Vagina (tissue), 2 donors: ENCODE measurements at places on chromosomes 3 and 15. TPM values are rescaled to one million over a fixed set of nuclear protein-coding genes. Genes with fewer than 3 reads are reported as not detected.

SLC28A2 gene
- not detected for total RNA-seq

ZNF860 gene
- total RNA-seq = 2.0 TPM

DNA sequence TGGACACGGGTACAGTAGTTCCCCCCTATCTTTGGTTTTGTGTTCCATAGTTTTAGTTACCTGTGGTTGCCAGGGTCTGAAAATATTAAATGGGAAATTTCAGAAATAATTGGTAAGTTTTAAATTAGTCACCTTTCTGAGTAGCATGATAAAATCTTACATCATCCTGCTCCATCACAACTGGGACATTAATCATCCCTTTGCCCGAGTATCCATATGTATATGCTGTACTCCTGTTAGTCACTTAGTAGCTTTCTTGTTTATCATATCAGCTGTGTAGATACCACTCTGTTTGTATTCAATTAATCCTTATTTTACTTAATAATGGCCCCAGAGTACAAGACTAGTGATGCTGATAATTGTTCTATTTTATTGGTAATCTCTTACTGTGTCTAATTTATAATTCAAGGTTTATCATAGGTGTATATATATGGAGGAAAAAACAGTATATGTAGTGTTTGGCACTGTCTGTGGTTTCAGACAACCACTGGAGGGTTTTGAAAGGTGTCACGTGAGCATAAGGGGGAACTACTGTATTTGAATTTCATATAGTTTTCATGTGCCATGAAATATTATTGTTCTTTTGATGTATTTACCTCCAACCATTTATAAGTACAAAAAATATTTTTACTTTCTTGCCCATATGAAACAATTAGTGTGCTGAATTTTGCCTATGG is 41.4 kb downstream of the CTDSPL2 start:
- DNase-seq = no peak

GRCh38 chr15:57706405-57707209 is at the start of gene POLR2M:
POLR2M (plus strand) TSS chr15:57706714; CDS start chr15:57706843, 129 bp downstream.
- peak; percentile 97 for DNase-seq

GOLGA8N gene
- 13.8 TPM for total RNA-seq

GRCh38 chr3:12175844-12176453 is 17.2 kb upstream of the TIMP4 start:
- DNase-seq = no peak

CHRFAM7A gene
- not detected for total RNA-seq

- no peak for DNase-seq
Observed at GRCh38 chr3:66692042-66692765, 191.4 kb upstream of the LRIG1 start.

DNA sequence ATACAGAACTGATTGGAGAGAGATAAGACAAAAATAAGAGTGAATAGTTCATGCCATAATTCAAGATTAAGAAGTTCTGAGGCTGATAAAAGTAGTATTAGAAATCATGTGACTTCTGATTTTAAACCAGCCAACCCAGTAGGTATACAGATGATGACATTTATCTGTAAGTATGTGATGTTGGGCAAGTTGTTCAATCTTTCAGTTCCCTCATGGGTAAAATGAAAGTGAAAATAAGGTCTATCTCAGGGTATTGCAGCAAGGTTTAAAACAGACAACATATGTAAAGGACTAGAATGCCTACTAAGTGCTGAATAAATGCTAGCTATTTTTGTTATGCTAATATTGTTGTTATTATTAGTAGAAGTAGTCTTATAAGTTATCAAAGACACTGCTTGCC is 1055.7 kb downstream of the NAALADL2 start:
- no peak for DNase-seq

ZNF80 gene
- 0.74 TPM for total RNA-seq

GRCh38 chr3:38138349-38139190 is at the start of gene MYD88:
MYD88 (plus strand) TSS chr3:38138661; CDS start chr3:38138701, 40 bp downstream.
- DNase-seq = peak; percentile 89

DNA sequence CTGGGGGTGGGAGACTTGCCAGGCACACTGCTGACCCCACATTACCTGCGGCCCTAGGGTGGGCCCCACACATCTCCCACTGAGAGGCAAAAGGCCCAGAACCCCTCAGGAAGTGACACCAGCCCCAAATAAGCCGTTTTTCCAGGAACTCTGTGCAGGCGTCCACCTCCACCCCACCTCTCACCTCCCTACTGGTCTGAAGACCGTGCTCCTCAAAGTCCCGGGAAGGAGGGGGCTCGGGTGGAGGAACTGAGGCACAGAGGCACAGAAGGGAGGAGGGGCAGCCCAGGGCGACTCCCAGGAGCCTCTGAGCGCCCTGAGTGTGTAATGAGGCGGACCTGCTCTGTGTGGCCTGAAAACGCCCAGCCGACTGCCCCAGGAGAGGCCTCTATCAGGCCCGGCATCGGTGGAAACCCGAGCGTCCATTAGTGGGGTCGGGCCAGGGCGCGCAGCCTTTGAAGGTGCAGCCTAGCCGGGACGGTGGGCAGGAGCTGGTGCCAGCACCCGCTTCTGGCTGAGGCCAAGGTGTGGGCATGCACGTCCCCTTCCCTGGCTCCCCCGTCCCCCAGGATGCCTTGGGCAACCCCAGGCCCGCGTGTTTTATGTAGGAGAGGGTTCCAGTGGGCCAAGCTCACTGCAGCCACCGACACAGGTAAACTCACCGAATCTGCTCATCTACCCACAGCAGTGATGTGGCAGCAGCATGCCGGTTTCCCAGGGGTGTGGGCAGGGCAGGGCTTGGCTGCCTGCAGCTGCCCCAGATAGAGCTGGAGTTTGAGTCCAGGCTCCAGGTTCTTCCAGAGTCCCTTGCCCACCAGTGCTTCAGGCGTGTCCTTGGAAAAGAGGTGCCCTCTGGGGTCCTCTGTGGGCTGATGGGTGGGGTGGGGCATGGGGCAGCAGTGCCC is 55.8 kb downstream of the DNAJB8 start:
- DNase-seq = no peak

- DNase-seq = no peak
Observed at GRCh38 chr3:177928172-177928873, 607.9 kb upstream of the KCNMB2 start.

B3GALNT1 gene
- 4.9 TPM for total RNA-seq

NPAP1 gene
- total RNA-seq = not detected

GRCh38 chr3:120192579-120192978 is 92.4 kb downstream of the GPR156 start:
- DNase-seq = no peak

DNA sequence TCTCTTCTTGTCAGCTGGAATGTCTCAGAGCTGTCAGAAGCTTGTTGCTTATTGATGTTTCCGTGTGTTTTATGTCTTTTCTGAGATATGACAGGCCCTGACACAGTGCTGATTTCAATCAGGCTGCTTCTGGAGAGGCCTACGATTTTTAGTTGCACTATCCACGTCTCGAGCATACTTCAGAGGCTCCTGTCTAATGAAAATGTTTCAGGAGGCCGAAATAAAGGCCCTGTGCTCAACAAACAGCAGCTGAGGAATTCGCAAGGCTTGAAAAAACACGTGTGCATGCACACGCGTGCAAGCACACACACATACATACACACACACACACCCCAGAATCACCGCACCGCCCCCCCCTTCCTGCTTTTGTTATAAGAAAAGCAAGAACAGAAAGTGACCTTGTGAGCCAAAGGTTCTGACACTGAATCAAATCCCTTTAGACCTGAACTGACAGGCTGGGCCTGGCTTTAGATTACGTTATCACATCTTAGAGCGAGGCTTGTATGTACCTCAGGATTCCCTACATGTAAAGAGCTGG is 296.6 kb downstream of the NR2F2 start:
- DNase-seq = no peak

GRCh38 chr3:54878145-54878544 is 49.7 kb downstream of the LRTM1 start:
- no peak for DNase-seq

GRCh38 chr15:76197703-76198455 is 113.4 kb downstream of the ETFA start:
- DNase-seq = no peak

DNA sequence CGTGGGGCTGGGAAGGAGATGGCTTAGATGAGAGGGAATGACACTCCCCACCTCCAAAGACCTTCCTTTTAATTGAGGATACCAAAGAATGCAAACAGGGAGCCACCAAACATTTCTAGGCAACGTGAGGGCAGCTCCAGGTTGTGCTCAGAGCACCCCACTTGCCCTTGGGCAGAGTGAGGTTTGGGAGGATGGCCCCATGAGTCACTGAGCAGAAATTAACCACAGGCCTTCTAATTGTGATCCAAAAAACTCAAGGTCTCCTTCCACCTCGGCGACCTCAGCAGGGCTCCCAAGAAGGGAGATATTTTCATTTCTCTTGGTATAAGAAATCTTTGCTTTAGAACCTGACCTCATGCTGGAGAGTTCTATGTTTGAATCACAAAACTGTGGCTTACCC is 305.0 kb upstream of the TPM1 start:
- no peak for DNase-seq

GRCh38 chr15:85340321-85340665 is 40.1 kb upstream of the AKAP13 start:
- DNase-seq = no peak

DNA sequence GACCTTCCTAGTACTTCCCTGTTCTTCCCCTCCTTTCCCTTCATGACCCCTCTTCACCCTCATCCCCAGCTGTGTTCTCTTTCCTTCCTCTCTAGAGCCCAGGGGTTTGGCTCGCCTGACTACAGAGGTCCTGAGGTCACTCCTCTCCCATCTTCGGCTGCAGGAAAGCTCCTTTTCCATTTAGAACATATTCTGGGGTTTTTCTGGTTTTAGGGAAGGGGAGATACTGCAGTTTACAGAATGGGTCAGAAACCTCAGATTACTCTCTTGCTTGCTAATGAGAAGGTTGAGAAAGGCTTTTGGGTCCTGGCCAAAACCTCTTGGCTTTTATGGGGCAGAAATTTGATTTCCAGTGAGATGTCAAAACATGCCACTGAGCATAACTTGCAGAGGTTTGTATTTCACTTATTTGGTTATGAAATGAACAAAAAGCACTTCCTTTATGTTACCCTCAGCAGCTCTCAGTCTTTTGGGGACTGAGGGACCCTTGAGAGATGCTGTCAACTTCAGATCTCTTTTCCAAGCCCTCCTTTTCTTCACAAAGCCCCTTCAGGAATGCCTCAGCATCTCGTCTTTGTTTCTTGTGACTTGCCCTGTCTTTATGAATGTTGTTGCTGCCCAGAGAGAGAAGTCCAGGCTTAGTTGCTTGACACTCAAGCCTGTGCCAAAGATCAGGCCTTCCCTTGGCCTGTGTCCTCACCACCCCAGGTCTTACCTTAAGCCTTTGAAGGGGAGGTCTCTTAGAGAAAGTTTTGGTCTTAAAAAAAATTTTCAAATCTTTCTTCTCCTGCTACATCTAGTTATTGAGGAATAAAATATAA is 121.7 kb upstream of the TPM1 start:
- DNase-seq = no peak

DNA sequence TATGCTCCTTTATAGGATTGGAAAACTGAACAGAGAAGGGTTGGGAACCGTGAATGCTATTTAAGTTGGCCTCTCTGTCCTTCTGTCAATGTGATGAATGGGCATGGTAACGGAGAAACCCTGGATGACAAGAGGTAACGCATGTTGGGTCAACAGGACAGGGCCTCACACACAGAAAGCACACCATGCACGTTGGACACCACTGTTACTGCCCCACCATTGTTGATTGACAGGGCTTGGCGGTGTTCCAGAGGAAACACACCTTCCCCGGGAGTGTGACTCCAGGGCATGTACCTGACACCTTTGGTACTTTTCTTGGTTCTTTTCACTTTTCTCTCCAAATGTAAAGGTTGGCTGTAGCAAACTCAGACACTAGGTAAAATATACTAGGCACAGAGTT is 548.5 kb downstream of the OCA2 start:
- no peak for DNase-seq

- DNase-seq = no peak
Observed at GRCh38 chr3:152192936-152193672, 75.6 kb upstream of the MBNL1 start.

- no peak for DNase-seq
Observed at GRCh38 chr3:29466442-29466841, 185.6 kb downstream of the RBMS3 start.

DNA sequence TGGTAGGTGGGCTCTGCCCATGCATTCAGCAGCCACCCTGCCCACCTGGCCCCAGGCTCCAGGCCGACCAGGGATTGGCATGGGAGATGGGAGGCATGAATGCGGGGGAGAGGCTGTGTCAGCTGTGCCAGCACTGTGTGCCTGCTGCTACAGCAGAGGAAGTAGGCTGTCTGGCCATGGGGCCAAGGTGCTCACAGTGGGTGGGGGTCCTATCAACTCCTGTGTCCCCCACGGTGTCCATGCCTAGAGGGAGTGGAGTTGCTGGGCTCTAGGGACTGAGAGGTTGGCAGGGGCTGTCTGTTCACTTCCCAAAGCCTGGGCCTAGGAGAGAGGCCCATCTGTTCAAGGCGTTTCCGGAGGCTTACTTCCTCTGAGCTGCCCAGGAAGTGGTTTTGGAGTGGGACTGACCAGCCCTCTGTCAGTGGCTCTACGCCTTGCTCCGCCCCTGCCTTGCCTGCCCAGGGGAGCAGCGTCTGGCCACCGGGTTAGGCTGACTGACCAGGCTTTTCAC is 5.8 kb downstream of the PRKCD start:
- DNase-seq = no peak

DNA sequence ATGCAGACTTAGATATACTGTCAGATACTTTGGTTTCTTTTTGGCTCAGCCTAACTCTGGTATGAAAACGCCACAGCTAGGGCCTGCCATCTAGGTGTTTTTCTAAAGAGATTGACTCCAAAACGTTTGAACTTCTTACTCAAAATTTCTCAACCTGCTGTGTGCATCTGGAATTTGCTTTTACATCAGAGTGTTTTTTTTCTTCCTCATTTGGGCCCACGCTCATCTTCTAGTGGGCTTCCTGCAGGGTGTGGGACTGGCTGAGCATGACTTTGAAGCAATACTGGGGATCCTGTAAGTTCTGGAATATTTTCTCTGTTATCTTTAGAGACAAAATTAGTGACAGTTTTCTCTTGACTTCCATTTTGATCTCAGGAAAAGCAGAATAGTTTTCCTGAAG is 117.8 kb downstream of the NR1D2 start:
- DNase-seq = no peak

- no peak for DNase-seq
Observed at GRCh38 chr3:150763841-150764483, 993 bp upstream of the SIAH2 start.

DNA sequence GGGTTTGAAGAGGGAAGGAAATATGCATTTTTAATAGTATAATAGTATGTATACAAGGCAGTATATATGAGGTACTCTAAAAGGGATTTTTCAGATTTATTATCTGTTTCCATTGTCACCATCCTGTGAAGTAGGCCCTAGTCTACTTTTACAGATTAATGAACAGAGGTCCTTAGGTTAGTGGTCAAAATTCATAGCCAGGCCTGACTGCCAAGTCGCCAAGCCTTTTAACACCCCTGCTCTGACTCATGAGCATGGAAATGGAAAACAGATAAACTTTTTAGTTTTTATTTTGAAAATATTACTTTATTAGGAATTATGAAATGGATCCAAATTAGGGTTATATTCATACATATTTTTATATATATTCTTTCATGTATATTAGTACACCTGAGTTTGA is 146.9 kb downstream of the BBX start:
- no peak for DNase-seq

CCDC39 gene
- total RNA-seq = not detected

PAQR9 gene
- not detected for total RNA-seq

GRCh38 chr15:31484986-31485385 is 158.4 kb downstream of the KLF13 start:
- DNase-seq = no peak

A4GNT gene
- not detected for total RNA-seq

GRCh38 chr3:141811348-141811747 is 48.1 kb downstream of the GRK7 start:
- no peak for DNase-seq

ALS2CL gene
- 134 TPM for total RNA-seq
